RPMI7951 (cell line): ENCODE measurements at places on chromosomes 5 and 9.
A peak's percentile ranks its signal among the peaks of the same experiment; 100 is the strongest.

DNA sequence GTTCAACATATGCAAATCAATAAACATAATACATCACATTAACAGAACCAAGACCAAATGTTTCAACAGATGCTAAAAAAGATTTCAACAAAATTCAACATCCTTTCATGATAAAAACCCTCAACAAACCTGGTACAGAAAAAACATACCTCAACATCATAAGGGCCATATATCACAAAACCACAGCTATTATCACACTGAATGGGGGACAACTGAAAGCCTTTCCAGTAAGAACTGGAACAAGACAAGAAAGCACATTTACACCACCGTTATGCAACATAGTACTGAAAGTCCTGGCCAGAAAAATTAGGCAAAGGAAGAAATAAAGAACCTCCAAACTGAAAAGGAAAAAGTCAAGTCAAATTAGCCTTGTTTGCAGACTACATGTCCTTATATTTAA, 93.6 kb downstream of the DTWD2 start:
- no peak for DNase-seq

DNA sequence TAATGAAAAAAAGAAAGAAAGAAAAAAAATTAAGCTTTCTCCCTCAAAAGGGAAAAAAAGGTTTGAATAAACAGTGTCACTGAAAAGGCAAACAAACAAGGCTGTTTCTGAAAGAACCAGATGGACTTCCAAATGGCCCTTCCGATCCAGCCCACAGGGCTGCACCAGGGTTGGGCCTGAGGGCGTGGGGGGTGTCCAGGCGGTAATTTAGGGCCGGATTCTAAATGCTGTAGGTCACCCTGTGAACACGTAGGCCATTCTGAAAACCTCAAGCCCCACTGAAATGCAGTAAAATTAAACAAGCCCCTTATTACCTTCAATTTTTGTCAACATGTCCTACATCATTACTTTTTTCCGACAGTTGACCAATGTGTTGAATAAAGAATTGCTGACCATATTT, 132.1 kb downstream of the HSD17B3 start:
- peak; percentile 10 for DNase-seq

GRCh38 chr9:136336156-136336870, 9.0 kb downstream of the GPSM1 start:
- DNase-seq = no peak

DNA sequence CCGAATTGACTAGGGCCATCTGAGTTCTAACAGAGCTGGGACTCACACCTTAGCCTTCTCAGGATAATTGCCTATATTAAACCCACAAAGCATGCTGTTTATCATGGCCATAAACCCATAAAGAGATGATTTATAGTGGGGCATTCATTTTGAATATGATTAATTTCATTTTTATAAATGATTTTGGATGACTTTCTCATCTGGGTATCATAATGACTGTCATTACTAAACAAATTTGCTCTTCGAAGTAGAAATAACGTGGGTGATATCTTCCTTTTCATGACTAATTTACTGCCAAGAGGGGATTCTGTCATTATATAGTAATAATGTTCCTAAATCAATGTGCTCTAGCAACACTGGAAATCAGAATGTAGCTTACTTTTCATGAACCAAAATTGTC, 498.2 kb downstream of the CDH12 start:
- no peak for DNase-seq

DNA sequence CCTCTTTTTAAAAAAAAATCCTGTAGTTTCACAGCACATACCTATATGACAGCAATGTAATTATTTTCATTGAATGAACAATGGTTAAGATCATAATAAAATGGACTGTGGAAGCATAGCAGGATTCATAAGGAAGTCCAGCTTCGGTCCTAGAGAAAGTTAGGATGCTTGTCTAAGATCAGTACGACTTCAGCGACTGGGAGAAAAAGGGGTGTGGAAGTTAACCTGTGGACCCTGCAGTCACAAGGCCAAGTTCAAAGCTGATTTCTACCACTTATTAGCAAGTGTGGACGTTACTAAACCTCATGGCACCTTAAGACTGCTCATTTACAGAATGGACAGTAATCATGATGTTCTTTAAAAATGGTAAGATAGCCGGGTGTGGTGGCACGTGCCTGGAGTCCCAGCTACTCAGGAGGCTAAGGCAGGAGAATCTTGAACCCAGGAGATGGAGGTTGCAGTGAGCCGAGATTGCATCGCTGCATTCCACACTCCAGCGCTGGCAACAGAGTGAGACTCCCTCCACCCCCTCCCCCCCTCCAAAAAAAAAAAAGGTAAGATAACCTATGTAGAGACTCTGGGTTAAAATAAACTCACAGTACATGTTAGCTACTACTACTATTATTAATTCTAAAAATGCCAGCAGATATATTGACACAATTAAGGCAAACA, 71.6 kb upstream of the PCA3 start:
- DNase-seq = no peak

DNA sequence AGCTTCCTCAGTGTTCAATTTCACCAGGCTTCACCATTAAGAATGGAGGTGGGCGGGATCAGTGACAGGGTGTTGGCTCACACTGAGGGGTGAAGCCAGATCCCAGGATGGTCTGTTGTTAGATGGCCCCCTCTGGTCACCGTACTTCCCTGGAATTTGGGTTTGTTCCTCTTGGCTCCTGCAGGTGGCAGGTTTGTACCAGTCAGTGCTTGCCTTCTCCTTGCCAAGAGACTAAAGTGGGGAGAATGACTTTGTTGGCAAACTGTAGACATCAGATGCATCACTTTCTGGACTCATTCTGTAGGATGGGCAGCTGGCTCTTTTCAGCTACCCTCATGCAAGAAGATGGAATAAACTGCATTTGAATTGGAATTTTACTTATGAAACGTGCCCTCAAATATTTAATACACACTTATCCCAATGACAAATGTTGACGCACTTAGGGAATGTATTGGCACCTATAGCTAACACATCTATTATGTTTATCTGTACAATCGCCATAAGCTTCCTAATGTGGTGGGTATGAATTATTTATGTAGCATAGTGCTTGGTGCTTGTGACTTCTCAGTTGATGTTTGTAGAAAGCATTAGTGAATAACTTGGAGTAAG, 31.4 kb upstream of the ANKRD55 start:
- DNase-seq = peak; percentile 68

- DNase-seq = no peak
These were observed 228.9 kb upstream of the CD180 start for GRCh38 chr5:67425514-67425913.

DNA sequence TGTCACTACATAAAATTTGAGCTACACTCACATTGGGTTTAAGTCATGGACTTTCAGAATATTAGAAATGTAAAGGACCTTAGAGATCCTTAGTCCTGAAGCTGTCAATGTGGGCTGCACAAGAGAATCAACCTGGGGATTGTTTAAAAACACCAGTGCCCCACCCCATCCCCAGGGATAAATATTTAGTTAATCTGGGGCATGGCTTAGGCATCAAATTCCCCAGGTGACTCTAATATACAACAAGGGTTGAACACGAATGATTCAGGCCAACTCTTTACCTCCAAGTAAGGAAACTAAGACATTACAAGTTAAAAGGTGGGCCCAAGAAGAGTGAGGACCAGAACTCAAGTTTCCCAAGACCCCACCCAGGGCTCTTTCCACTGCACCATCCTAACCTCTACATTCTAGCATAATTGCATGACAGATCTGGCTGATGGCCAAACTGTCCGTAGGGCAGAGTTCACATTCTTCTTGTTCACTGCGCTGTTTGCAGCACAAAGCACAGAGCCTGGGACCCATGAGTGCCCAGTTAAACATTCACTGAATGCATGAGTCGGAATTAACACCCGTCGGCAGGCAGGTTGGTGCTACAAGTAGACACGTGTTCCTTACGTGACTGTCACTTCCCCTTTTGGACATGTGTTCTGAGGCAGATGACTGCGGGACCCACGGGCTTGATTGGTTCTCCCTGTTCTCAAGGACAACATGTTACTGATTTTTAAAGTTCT, 25.2 kb downstream of the CYFIP2 start:
- DNase-seq = peak; percentile 8

- DNase-seq = no peak
These were observed 7.0 kb downstream of the PDCL start for GRCh38 chr9:122821278-122821943.

- no peak for DNase-seq
These were observed 11.4 kb upstream of the BASP1 start for GRCh38 chr5:17206021-17206420.

- peak; percentile 7 for DNase-seq
These were observed 27.4 kb downstream of the BICD2 start for GRCh38 chr9:92737216-92737606.

DNA sequence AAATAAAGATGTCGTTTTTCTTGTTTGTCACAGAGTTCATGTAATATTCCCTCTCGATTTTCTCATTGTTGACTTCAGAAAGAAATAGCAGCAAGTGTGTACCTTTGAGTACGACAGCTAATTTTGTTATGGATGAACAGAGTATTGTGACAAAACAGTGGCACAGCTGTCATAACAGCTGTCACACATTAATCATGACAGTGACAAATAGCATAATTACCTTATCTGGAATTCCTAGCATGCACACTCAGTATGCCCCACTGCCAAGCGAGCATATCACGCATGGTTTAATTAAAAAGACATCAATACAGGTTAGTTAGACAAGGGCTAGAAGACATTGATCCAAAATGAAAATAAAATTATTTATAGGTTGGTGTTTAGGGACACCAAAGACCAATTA, 375.1 kb downstream of the SPATA31D1 start:
- DNase-seq = no peak
